ACHN (cell line): ENCODE measurements at places on chromosomes 6 and 20.
A peak's percentile ranks its signal among the peaks of the same experiment; 100 is the strongest.

DNA sequence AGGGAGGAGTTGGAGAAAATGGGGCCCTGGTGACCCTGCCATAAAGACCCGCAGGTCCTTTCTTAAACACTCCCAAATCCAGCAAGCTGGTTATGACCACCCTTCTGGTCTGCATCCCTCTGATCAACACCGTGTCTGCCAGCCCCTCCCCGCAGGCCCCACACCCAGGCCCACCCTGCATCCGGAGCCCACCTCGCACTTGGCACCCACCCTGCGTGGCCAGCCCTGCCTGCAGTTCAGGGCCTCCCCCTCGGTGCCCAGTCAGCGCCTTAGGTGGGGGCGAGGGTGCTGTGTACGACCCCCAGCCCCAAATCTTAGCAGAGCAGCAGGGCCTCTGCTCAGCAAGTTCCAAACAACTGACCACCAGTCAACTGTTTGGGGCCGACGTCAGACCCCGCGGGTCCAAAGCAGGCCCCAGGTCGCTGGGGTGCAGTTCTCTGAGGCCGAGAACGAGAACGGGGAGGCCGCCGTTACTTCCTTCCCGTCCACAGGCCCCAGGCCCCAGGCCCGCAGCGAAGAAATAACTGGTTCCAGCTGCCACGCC, 1.2 kb downstream of the ACSS1 start:
- no peak for DNase-seq

- DNase-seq = no peak
Observed at GRCh38 chr20:48604426-48604825, 223.4 kb downstream of the PREX1 start.

- DNase-seq = no peak
Observed at GRCh38 chr6:133339543-133340384, 98.6 kb downstream of the EYA4 start.

DNA sequence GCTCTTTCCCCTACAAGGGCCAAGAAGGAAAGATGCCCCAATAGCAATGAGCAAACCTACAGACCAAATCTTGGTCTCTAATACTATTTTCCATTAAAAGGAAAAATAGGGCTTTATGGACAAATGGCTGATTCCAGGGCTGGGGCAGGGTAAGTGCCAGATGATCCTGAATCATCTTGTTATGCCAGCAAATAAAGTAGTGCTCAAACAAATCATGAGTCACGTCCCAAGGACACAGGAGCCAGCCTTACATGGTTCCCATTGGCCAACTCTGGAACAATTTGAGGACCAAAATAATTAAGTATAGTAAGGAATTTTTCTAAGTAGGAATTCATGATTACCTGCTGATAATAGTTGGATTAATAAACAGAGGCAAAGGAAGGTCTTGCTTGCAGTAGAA, 53.2 kb upstream of the NKX2-4 start:
- peak; percentile 29 for DNase-seq

DNA sequence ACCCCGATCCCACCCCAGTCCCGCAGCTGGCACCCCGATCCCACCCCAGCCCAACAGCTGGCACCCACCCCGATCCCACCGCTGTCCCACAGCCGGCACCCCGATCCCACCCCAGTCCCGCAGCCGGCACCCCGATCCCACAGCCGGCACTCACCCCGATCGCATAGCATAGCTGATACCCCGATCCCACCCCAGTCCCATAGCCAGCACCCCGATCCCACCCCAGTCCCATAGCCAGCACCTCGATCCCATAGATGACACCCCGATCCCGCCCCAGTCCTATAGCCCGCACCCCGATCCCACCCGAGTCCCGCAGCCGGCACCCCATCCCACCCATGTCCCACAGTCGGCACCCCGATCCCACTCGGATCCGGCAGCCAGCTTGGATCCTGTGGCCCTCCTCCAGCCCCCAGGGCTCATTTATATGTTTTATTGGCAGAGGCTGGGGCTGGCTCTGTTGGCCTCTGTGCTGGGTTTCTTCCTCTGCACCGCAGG, 897 bp upstream of the GMEB2 start:
- DNase-seq = no peak

- DNase-seq = peak; percentile 71
Observed at GRCh38 chr20:62069741-62070216, 4.1 kb upstream of the TAF4 start.

GRCh38 chr20:3378138-3378537, 29.3 kb downstream of the DNAAF9 start:
- no peak for DNase-seq

DNA sequence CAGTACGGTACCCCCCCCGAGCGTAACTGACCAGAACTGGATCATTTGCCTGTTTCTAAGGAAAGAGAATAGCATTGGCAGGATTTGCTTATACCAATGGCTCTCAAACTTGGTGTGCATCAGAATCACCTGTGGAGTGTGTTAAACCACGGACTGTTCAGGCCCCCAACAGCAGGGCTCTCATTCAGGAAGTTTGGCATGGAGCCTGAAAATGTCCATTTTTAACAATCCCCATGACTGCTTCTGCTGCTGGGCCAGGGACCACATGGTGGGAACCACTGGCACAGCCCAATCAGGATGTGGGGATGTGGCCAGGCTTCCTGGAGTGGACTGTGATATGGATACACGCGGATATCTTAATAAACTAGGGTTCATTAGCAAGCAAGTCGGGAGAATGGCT, 53.9 kb downstream of the GTF2H5 start:
- DNase-seq = no peak

GRCh38 chr6:78460711-78461110, 406.6 kb upstream of the IRAK1BP1 start:
- DNase-seq = no peak
